AG09319 (cell line): ENCODE measurements at places on chromosomes 11 and 22.
A peak's percentile ranks its signal among the peaks of the same experiment; 100 is the strongest.

- DNase-seq: no peak
Observed at GRCh38 chr22:22745225-22746060, 101.0 kb downstream of the GGTLC2 start.

GRCh38 chr11:128898580-128899344, 7.6 kb downstream of the KCNJ5 start:
- DNase-seq: no peak

DNA sequence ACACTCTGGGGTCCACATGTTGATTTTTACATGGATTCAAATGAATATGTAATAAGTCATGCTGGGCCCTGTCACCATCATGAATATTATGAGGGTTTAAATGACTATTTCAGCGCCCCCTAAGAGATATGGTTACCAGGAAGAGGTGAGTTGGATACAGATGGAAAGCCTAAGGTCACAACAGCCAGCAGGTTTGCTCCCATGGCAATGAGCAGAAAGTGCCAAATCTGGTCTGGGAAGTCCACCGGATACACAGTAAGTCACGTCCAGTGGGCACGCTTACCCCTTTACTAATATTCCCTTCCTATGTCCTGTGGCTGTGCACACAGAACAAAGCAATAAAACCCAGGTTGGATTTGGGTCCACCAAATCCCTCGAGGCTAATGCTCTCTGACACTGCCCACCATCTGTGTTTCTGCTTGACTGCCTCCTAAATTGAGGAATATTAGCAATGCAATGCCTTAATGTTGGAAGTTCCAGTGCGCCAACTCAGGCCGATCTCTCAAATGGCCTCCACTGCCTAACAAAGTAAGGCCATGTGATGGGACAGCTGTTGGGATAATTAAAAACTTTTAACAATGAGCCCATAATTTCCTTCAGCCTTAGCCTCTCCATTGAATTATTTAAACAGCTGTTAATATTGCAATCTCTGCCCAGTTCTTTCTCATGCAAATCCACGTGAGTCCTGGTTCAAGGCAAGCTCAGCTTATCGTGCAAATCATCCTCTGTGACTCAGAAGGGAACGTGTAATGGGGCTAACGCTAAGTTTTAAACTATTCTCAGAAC, 97.6 kb downstream of the SLC1A2 start:
- peak; percentile 94 for DNase-seq

DNA sequence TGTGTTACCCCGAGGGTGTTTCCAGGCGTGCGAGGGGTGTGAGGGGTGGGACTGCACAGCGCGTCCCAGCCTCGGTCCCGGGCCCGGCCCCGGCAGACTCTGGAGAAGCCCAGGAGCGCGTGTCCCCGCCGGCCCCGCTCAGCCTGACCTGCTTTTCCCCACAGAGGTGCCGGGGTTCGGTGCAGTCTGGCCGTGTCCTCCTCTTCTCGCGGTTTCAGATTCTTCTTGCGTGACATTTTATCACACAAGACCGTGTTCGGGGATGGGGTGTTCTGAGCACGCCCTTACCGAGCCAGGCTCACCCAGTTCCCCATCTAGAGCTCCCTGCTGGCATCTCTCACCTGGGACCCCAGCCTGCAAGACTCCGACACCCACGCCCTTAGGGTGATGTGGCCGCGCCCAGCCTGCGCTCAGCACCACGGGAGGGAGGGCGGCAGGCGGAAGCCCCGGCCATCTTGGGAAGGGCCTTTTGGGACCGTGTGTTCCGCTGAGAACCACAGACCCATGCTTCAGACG, 775.6 kb downstream of the BRD1 start:
- no peak for DNase-seq

DNA sequence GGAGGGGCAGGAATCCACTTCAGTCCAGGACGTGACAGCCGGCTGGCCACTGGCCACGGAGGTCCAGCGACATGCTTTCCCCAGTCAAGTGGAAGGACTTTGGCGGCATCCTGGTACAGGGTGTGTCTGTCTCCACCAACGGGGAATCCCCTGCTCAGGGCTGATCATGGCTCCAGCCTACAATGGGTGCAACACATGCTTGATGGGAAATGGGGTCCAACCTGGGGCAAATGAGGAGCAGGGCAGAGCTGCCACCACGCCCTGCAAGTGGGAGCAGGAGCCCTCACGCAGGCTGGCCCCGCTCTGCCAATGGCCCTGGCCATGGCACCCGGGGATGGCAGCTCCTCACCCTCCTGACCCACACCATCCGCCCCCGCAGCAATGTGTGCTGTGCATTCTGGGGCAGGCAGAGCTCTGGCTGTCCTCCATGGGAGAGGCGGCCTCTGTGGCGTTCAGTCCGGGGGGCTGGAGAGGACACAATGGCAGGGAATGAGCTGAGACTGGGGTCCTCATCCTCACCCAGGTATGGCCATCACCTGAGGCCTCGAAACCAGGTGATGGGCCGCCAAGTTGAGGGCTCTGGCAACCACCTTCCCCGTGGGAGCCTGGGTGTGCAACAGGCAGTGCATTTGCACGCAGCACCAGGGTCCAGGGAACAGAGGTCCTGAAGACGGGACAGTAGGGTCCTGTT, 5.8 kb upstream of the SEPTIN5 start:
- no peak for DNase-seq

DNA sequence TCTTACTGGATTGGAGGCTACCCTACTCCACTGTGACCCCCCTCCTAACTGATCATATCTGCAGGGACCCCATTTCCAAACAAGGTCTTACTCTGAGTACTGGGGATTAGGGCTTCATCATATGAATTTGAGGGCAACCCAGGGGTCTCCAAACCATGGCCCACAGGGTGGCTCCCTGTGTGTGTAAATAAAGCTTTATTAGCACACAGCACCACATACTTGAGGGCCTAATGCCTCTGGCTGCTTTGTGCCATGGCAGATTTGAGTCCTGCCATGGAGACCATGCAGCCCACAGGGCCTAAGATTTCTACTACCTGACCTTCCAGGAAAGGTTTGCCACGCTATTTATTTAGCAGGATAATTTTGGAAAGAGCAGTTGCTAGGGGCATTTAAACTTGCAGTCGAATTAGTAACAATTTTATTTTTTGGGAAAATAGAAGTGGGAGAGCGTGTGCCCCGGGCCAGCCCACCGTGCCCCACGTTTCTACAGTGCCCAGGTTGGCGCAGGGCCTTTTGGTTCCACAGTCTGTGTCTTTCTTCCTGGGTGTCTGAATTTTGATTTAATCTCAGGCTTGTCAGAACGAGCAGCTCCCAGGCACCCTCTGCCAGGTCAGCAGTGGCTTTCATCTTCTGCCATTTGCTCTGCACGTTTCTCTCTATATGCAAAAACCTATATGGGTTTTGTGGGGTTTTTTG, 92.3 kb downstream of the KCNQ1 start:
- DNase-seq: no peak

DNA sequence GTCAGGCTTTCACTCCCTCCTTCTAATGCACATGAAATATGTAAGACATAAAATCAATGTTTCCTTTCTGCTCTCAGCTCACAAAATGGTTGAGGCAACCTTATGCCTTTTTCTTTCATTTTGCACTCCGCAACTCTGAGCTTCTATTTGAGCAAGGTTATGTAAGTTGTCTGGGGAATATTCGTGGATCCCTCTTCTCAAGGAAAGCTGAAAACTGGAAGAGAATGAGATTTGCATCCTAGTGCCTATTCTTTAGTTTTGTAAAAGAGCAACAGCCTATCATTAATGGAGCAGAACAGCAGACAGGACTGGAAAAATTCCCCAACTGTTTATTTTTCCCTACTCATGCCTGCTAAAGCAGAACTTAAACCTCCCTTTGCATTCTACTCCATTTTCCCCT, 141.7 kb downstream of the FAM76B start:
- DNase-seq: no peak

DNA sequence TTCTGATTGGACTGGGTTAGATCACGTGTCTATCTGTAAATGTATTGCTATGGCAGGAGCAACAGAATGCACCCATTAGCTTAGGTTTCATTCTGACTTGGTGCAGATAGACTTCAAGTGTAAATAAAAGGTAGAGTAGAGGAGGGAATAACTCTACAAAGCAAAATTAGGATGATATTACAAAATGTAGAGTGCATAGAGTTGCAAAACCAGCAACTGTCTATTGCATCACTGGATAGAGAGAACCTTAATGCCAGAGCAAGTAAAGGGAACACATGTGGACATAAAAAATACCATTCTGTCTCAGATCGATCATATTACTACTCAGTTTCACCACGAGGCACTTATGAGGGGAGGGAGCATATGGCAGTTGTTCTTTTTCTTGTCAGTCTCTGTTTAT, 22.0 kb upstream of the CAT start:
- DNase-seq: no peak

DNA sequence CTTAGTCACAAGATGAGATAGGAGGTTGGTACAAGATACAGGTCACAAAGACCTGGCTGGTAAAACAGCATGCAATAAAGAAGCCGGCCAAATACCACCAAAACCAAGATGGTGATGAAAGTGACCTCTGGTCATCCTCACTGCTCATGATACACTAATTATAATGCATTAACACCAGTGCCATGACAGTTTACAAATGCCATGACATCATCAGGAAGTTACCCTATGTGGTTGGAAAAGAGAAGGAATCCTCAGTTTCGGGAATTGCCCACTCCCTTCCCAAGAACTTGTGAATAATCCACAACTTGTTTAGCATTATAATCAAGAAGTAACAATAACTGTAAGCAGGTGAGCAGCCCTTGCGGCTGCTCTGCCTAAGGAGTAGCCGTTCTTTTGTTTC, 408.5 kb upstream of the RAG2 start:
- DNase-seq: no peak

DNA sequence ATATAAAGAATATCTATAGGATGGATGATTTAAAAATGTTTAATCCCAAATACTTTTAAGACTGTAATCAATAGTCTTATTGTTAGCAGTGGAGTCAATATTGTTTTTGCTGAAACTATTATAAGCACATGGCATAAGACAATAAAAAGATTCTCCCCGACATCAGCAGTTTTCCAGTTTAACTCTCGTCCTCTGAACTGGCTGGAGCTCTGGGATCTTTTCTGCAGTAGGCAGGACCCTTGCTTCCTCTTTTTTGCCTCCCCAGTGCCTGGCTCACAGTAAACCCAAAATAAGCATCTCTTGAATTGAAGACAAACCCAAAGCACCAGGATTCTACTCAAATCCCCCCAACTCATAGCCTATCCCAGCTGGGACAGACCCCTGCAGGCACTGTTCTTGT, 32.9 kb downstream of the KCNJ1 start:
- no peak for DNase-seq

- DNase-seq: no peak
Observed at GRCh38 chr11:57751176-57751575, 443 bp downstream of the BTBD18 start.

DNA sequence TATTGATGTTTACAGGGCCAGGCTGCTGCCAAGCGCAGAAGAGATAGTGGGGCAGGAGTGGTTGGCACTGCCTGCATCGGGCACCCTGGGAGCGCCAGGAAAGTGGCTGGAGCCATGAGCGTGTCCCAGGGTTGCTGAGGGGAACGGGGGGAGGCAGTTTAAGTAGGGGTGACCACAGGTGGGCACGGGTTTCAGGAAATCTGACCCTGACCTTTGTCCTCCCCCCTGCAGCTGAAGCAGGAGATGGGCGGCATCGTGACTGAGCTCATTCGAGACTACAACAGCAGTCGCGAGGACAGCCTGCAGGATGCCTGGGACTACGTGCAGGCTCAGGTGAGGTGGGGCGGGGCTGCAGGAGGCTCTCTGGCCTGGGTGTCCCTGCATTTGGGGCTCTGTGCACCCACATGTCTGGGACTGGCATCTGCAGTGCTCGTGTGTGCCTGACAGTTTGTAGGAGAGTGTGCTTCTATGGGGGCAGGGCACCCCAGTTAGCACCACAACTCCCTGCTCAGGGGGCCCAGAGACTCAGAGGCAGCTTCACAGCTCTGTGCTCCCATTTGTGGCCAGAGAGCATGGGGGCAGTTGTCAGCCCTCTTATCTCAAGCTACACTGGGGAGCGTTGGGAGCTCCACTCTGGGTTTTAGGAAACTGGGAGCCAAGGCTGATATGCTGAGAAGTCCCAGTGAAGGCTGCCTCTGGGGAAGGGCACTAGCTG, 49.7 kb downstream of the CD82 start:
- no peak for DNase-seq

DNA sequence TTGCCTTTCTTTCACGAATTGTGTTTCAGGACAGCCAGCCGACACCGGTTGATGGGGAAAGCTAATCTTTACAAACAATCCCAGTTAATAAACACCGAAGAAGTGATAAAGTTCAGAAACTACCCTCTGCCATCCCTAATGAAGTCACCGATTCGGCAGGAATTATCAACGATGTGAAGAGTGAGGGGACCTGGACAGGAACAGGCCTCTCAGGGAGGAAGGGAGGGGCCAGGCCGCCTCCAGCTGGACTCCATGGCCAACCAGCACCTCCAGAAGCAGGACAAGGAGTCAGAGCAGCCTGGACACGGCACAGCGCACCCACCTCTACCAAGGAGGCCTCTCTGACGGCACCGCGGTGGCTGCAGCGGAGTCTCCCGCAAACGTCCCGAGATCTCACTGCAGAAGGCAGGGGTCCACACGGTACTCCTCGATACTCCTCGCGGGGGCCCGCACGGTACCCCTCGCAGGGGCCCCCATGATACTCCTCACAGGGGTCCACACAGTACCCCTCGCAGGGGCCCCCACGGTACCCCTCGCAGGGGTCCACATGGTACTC, 3.9 kb downstream of the TOLLIP start:
- no peak for DNase-seq
